ENCODE measurements at places on chromosomes 11 and 22. TPM values are rescaled to one million over a fixed set of nuclear protein-coding genes. Genes with fewer than 3 reads are reported as not detected.

CLMP gene
- 2.3 TPM for total RNA-seq

- no peaks in the 10 kb centered on the region for H3K27me3 ChIP-seq
- H3K27ac ChIP-seq = no peak overlapping the region
- H3K4me3 ChIP-seq = no peak overlapping the region
- no peaks in the 10 kb centered on the region for H3K36me3 ChIP-seq
Measured at GRCh38 chr11:21198498-21198897, 529.1 kb downstream of the NELL1 start.

GRCh38 chr22:44497218-44497904 lies 672 bp downstream of the RTL6 start:
- peaks cover 8% of the 10 kb centered on the region for H3K36me3 ChIP-seq
- H3K27ac ChIP-seq = peak overlapping the region; percentile 80
- peak overlapping the region; percentile 67 for H3K4me3 ChIP-seq
- no peak for DNase-seq

GRCh38 chr11:61962213-61963015 lies 5.0 kb downstream of the FTH1 start:
- peaks cover 39% of the 10 kb centered on the region for H3K4me1 ChIP-seq
- H3K36me3 ChIP-seq = peaks cover 27% of the 10 kb centered on the region
- H3K27me3 ChIP-seq = no peaks in the 10 kb centered on the region
- DNase-seq = no peak

SCGB2A2 gene
- not detected for total RNA-seq

REXO2 gene
- total RNA-seq = 177 TPM

- no peaks in the 10 kb centered on the region for H3K36me3 ChIP-seq
- no peaks in the 10 kb centered on the region for H3K27me3 ChIP-seq
- no peaks in the 10 kb centered on the region for H3K4me1 ChIP-seq
- no peak for DNase-seq
- H3K4me3 ChIP-seq = no peak overlapping the region
Measured at GRCh38 chr11:47863898-47864430, 15.8 kb upstream of the NUP160 start.

- no peaks in the 10 kb centered on the region for H3K27me3 ChIP-seq
- no peak for DNase-seq
- H3K27ac ChIP-seq = peak overlapping the region; percentile 67
- H3K4me3 ChIP-seq = no peak overlapping the region
Measured at GRCh38 chr11:111829185-111829968, 42.0 kb downstream of the ALG9 start.

- H3K4me3 ChIP-seq = no peak overlapping the region
- no peaks in the 10 kb centered on the region for H3K36me3 ChIP-seq
- no peaks in the 10 kb centered on the region for H3K27me3 ChIP-seq
- no peaks in the 10 kb centered on the region for H3K4me1 ChIP-seq
- H3K27ac ChIP-seq = no peak overlapping the region
- no peak for DNase-seq
Measured at GRCh38 chr11:124946735-124947141, 7.3 kb upstream of the CCDC15 start.

MYRF gene
- total RNA-seq = not detected

SEPTIN3 gene
- total RNA-seq = 0.18 TPM

GRCh38 chr11:14861680-14862079 lies 30.4 kb downstream of the CYP2R1 start:
- H3K27me3 ChIP-seq = no peaks in the 10 kb centered on the region
- no peak overlapping the region for H3K4me3 ChIP-seq
- no peaks in the 10 kb centered on the region for H3K36me3 ChIP-seq
- DNase-seq = no peak
- H3K4me1 ChIP-seq = no peaks in the 10 kb centered on the region
- H3K27ac ChIP-seq = no peak overlapping the region

DNA sequence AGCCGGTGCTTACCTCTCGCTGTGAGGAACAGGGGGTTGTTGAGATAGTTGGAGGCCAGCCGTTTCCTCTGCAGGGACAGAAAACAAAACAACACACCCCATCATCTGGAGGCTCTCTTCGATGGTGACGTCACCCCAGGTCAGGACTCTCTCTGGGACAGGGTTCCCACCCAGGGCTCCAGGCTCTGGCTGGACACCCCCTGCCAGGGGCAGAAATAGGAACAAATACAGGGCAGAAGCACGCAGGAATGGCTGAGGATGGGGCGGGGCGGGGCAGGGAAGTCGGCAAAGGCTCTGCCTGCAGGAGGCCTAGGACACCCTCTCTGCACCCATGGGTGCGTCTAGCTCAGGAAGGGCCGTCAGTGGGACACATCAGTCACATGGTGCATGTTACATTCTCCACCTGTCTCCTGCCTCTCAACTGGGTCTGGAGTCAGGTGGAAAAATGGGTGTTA lies 118.5 kb downstream of the PHF21B start:
- H3K27me3 ChIP-seq = no peaks in the 10 kb centered on the region
- no peaks in the 10 kb centered on the region for H3K36me3 ChIP-seq
- H3K27ac ChIP-seq = no peak overlapping the region
- DNase-seq = no peak
- H3K4me3 ChIP-seq = no peak overlapping the region

LDHAL6A gene
- not detected for total RNA-seq

GRCh38 chr11:92839450-92839849 lies 130.0 kb upstream of the MTNR1B start:
- no peaks in the 10 kb centered on the region for H3K4me1 ChIP-seq
- no peaks in the 10 kb centered on the region for H3K27me3 ChIP-seq
- DNase-seq = no peak
- no peak overlapping the region for H3K27ac ChIP-seq
- H3K4me3 ChIP-seq = no peak overlapping the region

DNA sequence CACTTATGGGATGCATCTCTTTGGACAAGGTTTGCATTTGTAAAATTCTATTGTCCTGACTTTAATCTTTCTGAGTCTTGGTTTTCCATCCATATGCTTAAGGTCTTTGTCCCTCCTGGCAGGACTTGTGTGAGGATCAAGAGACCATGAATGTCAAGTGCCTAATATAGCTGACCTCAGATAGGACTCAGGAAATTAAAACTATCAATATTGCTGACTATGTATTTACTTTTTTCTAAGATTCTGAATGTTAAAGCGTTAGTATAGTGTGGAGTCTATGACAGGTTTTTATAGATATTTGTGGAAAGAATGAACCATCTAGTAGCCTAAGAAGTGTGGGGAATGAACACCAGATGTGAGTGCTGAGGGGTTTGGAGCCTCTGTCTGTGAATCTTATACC lies 637.8 kb downstream of the NTM start:
- no peak overlapping the region for H3K27ac ChIP-seq
- H3K4me1 ChIP-seq = no peaks in the 10 kb centered on the region
- no peak for DNase-seq

GRCh38 chr11:94513091-94513490 lies 830 bp downstream of the C11orf97 start:
- no peak for DNase-seq
- no peaks in the 10 kb centered on the region for H3K36me3 ChIP-seq
- H3K27ac ChIP-seq = no peak overlapping the region
- H3K4me3 ChIP-seq = no peak overlapping the region
- no peaks in the 10 kb centered on the region for H3K27me3 ChIP-seq
- H3K4me1 ChIP-seq = no peaks in the 10 kb centered on the region

DERL3 gene
- 0.72 TPM for total RNA-seq

DNA sequence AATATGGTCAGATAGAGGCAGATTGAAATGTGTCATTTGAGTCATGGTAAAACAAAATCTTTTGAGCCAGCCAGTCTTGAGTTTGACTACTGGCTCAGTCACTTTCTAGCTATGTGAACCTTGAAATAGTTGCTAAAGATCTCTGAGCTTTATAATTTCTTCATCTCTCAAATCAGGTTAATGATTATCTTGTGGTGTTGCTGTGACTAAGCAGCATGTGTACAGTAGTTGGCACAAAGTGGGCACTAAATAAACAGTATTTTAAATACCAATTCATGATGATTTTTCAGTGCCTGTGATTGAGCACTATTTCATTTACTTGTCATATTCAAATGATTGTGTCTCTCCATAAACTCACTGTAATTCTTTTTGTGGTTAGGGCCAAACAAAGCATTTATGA lies 70.8 kb downstream of the RAB38 start:
- no peaks in the 10 kb centered on the region for H3K27me3 ChIP-seq
- no peaks in the 10 kb centered on the region for H3K36me3 ChIP-seq
- no peak overlapping the region for H3K27ac ChIP-seq
- no peak overlapping the region for H3K4me3 ChIP-seq
- no peaks in the 10 kb centered on the region for H3K4me1 ChIP-seq
- no peak for DNase-seq

TEX54 gene
- not detected for total RNA-seq

DNA sequence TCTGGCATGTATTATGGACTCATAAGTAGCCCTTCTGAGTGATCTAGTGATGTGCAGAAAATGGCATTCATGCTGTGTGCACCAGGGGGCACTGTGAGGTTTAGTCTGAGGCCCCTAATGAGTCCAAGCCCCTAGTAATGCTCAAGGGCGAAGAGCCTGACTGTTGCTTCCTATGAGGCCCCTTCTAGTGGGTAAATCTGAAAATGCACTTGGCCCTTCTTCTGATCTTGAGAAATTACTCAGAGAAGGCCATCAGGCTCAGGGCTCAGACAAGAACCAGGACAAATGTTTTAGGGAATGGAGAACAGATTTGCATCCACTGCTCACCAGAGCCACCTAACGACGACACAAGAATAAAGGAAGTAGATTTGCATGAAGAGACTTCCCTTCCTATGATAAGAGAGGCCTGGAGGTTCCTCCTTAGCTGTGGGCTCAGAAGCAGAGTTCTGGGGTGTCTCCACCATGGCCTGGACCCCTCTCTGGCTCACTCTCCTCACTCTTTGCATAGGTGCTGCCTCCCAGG lies 75.8 kb downstream of the GGTLC2 start:
- no peaks in the 10 kb centered on the region for H3K36me3 ChIP-seq
- H3K27ac ChIP-seq = no peak overlapping the region
- DNase-seq = no peak
- H3K4me1 ChIP-seq = no peaks in the 10 kb centered on the region

DNA sequence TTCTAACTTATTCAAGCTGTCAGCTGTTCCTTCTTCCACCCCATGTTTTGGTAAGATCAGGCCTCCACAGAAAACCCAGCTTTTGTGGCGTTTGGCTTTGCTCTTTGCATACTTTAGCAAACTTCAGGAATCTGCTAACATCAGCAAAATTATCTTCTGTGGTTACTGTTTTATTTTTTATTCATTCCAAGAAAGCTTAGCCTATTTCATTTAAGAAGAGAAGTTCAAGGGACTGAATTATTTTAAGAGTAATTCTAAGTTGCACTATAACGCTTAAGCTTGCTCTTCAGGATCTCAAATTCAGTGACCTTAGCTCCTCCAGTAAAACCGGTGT lies 1.1 kb downstream of the JHY start:
- H3K27ac ChIP-seq = no peak overlapping the region
- no peaks in the 10 kb centered on the region for H3K36me3 ChIP-seq
- H3K27me3 ChIP-seq = peaks cover 30% of the 10 kb centered on the region
- DNase-seq = no peak

DNA sequence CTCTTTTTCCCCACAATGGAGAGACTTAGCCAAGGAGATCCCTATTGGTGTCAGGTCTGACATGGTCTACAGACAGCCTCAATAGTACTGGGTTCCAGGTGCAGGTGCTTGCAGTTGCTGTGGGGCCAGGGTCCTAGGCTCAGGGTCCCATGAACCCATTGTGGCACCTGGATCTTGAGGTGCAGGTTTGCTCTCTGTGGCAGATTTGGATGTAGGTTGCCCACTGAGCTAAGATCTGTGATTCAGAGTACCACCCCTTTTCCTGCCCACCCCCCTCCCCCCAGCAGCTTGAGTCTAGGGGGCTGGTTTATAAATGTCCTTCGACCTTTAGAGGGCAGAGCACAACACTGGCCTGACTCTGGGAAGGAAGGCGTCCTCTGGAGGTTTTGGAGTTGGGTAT lies 147.0 kb downstream of the APIP start:
- H3K4me3 ChIP-seq = no peak overlapping the region
- H3K36me3 ChIP-seq = no peaks in the 10 kb centered on the region
- H3K27me3 ChIP-seq = peaks cover 3% of the 10 kb centered on the region
- H3K4me1 ChIP-seq = no peaks in the 10 kb centered on the region
- H3K27ac ChIP-seq = no peak overlapping the region
